ENCODE measurements at places on chromosomes 16 and 17. TPM values are rescaled to one million over a fixed set of nuclear protein-coding genes. Genes with fewer than 3 reads are reported as not detected.

- no peak for DNase-seq
These were observed 6.7 kb upstream of the LHX1 start for GRCh38 chr17:36930583-36930900.

DNA sequence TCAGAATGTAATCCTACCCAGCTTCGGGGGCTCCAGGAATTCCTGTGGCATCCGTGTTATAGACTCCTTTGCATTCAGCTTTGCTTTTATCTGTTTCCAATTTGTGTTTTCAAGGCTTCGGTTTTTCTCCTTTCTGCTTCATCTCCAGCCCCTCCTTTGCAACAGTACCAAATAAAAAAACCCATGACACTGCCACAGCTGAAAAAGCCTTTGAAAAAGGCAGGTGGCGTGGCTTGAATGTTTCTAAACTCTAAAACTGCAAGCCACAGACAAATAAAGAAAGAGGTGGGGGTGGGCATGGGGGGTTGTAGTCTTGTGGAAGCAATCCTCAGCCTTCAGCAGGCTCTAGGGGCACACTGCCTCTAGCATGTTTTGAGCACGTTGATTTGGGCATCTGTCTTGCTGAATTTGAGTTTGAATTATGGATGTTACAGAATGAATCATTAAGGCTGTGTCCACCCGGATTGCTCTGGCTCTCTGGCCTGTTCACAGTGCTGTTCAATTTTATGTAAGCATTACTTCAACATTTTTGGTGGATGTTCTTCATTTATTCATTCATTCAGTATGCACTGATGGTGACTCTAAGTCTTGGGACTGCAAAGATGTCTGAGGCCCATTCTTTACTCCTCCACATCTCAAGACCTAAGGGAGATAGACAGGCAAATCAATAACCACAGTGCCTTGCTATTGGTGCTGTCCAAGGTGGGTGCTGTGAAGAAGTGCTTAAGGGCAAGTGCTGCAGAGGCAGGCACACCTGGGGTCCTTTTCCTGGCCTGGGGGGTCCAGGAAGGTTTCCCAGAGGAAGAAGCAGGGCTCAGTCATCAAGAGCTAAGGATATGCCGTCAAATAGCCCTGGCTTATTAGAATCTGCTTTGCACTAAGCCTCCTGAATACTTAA, 77.4 kb downstream of the CDH13 start:
- no peak for DNase-seq

Gene SERPINF2
- 5.9 TPM for total RNA-seq

DNA sequence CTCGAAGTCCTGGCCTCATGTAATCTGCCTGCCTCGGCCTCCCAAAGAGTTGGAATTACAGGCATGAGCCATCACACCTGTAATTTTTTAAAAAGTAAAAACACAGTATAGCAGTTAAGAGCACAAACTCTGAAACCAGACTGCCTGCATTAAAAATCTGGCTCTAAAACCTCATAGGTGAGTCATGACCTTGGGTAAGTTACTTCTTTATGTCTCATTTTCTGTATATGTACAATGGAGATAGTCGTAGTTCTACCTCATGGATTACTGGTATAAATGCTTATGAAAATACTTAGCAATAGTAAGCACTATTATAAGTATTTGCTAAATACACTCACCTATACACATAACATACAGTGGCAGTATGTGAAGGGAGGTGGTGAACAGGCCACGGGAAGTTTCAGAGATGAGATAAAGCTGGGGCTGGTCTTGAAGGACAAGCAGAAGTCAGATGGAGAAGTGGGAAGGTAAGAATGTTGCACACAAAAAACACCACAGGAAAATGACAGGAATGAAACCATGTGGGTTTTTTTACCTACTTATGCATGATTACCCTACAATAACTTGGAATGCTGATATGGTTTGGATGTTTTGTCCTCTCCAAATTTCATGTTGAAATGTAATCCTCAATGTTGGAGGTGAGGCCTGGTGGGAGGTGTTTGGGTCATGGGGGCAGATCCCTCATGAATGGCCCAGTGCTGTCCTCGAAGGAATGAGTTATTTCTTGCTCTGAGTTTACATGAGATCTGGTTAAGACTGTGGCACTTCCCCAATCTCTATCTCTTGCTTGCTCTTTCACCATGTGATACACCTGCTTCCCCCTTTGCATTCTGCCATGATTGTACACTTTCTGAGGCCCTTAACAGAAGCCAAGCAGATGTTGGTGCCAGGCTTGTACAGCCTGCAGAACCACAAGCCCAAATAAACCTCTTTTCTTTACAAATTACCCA, 33.9 kb downstream of the ZNF652 start:
- DNase-seq = no peak

Gene RND2
- total RNA-seq = 0.52 TPM

- no peak for DNase-seq
These were observed 119.5 kb downstream of the C16orf78 start for GRCh38 chr16:49492896-49493626.

DNA sequence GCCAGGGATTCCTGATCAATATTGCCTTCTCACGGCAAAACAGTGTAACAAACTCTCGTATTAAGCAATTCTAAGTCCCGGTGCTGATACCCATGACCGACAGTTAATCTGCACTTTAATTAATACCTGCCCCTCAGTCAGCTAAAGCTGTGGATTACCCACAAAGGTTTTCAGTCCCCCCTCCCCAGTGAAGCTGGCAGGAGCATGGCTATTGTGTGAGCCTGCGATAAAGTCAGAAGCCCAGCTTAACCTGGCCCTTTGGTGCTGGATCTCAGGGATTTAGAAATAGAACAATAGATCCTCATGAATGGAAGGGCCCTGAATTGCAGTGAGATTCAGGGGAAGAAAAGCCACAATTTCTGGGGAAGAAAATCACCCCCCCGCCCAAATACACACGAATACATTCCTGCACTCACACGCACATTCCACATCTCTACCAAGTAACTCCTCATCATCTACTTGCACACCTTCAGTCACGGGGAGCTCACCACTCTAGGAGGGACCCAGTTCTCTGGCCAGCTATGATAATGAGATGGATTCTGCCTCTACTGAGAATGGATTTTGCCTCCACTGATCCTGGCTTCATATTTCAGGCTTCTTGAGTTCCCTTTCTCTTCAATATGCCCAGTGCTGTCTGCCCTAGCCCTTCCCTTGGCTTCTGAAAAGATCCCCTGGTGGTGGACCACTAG, 102.6 kb downstream of the WSCD1 start:
- DNase-seq = no peak

Gene STX1B
- total RNA-seq = 0.26 TPM

DNA sequence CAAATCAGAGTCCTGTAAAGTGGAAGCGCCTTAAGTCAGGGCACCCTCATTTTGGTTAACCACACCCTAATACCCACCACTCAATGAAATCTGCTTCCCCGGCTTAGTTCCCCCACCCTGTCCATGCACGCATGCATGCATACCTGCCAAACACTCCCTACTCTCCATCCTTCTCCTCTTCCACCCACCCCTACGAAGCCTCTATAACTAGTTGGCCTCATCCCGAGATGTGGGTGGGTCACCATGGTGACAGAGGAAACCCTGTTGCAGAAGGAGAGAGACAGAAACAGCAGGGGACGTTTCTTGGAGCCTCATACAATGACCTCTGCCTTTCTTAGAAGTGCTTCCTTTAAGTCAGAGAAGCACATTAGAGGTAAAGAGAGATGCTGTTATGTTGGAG, 46.8 kb upstream of the DNAH9 start:
- DNase-seq = no peak

DNA sequence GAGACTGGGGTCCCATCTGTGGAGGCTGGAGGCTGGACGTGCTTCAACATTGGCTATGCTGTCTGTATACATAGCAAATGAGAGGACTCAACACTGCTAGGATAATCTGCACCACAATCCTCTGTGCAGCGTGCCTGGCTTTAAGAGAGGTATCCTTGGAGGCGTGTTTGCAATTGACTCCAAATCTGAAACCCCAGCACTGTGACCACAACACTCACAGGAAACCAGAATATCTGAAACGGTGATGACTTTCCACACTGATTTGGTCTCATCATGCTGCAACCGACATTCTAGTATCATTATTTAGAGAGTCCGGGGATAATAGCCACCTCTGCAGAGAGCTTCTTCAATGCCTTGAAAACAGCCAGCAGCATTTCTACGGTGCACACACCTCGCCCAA, 35.1 kb downstream of the TLE7 start:
- DNase-seq = no peak

- no peak for DNase-seq
These were observed 30.8 kb downstream of the EFCAB5 start for GRCh38 chr17:29972277-29972676.

GRCh38 chr17:51673070-51673469, 412.7 kb downstream of the UTP18 start:
- DNase-seq = no peak

DNA sequence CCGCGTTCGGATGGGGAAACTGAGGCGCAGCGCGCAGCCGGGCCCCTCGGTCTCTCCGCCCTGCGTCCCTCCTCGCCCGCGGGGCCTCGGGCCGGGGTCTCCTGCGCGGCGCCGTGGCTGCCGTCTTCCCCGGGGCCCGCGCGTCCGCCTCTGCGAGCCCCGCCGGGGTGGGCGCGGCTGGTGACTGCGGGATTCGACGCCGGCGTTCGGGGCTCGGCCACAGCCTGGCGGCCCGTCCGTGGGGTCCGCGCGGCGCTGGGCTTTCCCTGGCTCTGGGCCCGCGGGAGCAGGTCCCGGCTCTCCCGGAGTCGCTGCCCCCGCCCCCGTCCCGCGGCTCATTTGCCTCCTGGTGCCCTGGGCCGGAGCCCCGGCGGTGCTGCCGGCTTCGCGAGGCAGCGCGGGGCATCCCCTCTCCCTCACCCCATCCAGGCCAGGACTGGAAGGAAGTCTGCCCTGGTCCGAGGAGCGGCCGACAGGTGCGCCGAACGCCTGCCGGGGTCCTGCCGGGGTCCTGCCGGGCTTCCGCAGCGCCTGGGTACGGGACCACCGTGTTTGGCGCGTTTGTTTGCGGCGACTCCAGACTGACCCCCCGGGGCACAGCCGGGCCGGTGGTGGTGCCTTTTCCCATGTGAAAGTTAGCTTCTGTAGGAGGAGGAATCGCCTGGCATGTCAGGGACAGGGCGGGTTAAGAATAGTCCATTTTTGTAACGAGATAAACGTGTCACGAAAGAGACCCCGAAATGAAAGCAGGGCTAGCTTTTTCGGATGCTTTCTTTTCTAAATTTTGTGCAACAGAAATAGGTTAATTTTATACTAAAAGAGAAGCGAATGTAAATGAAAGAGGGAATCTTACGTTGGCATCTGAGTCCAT, 671 bp downstream of the CHMP6 start:
- peak; percentile 17 for DNase-seq

Gene GALR2
- not detected for total RNA-seq

Gene RHBDL3
- total RNA-seq = 0.26 TPM

GRCh38 chr17:935485-935884, 44.1 kb downstream of the NXN start:
- peak; percentile 28 for DNase-seq

- no peak for DNase-seq
These were observed 91.2 kb downstream of the TOX3 start for GRCh38 chr16:52455549-52456277.

DNA sequence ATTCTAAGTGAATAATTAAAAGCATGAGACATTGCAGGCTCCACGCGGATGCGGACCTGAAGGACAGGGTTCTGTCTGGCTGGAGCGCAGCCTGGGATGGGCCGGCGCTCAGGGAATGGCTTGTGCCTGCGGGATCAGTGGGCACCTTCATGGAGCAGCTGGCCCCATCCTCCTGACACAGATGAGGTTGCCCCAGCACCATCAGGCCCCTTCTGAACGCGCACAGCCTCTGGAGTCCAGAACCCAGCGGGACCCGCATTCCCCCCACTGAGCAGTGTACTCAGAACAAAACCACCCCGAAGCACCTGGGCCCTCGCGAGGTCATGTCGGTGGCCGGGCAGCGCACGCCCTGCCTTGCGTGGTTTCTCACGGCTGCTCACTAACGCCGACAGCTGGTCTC, 70.5 kb upstream of the CHMP6 start:
- peak; percentile 3 for DNase-seq

GRCh38 chr16:69150146-69150865, 17.9 kb downstream of the UTP4 start:
- DNase-seq = peak; percentile 76

- no peak for DNase-seq
These were observed 59.1 kb upstream of the SMIM36 start for GRCh38 chr17:55570391-55570790.

Gene TLCD3B
- not detected for total RNA-seq

DNA sequence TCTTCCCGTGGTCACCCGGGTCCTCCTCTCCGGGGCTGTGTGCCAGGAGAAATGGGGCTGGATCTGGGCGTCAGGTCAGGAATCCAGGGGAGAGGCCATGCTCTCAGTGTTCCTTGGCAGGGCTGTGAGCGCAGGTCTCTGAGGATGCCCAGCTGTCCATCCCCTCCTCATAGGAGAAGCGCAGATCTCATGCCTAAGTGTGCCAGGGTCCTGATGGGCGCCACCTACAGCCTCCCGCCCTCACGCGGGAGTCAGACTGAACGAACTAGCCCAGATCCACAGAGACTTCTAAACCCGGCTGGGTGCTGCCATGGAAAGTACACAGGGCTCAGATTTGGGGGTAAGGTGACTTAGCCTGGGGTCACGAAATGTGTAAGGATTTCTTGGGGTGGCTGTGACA, 24.3 kb downstream of the MGRN1 start:
- no peak for DNase-seq

Gene CFAP20
- 33.2 TPM for total RNA-seq

Gene RDM1
- total RNA-seq = not detected

Gene KLHL10
- total RNA-seq = not detected

- DNase-seq = no peak
These were observed 83.2 kb downstream of the RPGRIP1L start for GRCh38 chr16:53620476-53620875.

Gene ZFP3
- total RNA-seq = 5.3 TPM

GRCh38 chr17:64767269-64767997, 105.3 kb upstream of the SMURF2 start:
- no peak for DNase-seq

DNA sequence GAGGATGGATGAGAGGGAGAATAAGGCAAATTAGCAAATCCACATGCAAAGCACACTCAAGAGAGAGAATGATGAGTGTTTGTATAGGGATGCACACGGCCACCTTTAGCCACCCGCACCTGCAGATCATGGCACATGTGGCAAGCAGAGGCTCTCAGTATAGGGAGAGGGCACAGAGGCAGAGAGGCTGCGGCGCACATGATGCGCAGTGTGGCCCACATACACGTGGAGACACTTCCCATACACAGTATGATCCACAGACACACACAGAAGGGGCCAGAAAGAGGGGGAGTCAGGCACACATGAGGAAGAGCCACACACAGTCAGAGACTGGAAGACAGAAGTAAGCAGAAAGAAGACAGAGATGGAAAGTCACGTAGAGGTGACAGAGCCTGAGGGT, 6.5 kb upstream of the CHD3 start:
- DNase-seq = no peak

Gene SLC16A13
- 1.6 TPM for total RNA-seq
